SW 1271 (cell line): ENCODE measurements at places on chromosomes 3 and 15.

GRCh38 chr3:194773216-194773615 is 87.5 kb downstream of the FAM43A start:
- peak; percentile 18 for DNase-seq

- DNase-seq, result no peak
Measured at GRCh38 chr15:58562135-58562534, 130.3 kb downstream of the LIPC start.

GRCh38 chr3:81643721-81644120 is 117.7 kb downstream of the GBE1 start:
- no peak for DNase-seq

GRCh38 chr3:194985031-194985578 is 285.9 kb downstream of the XXYLT1 start:
- no peak for DNase-seq

- no peak for DNase-seq
Measured at GRCh38 chr15:86634146-86634545, 554.5 kb downstream of the AGBL1 start.

DNA sequence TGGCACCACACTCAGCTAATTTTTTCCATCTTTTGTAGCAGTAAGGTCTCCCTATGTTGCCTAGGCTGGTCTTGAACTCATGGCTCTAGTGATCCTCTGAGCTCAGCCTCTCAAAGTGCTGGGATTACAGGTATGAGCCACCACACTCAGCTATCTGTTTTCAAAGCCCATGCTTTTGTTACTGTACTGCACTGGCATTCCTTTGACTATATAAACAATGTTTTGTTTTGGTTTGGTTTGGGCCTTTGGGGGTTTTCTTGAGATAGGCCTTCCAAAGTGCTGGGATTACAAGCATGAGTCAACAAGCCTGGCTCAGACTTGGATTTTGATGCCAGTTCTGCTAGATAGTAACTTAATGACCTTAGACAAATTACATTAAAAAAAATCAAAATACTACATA is 89.7 kb upstream of the GK5 start:
- DNase-seq, result no peak

GRCh38 chr15:29312387-29312786 is 42.8 kb upstream of the NSMCE3 start:
- DNase-seq, result no peak

GRCh38 chr3:69806735-69807438 is 67.6 kb downstream of the MITF start:
- no peak for DNase-seq

- no peak for DNase-seq
Measured at GRCh38 chr15:67340630-67341029, 86.0 kb downstream of the IQCH start.

GRCh38 chr3:118802325-118803095 is 232.1 kb downstream of the IGSF11 start:
- no peak for DNase-seq

DNA sequence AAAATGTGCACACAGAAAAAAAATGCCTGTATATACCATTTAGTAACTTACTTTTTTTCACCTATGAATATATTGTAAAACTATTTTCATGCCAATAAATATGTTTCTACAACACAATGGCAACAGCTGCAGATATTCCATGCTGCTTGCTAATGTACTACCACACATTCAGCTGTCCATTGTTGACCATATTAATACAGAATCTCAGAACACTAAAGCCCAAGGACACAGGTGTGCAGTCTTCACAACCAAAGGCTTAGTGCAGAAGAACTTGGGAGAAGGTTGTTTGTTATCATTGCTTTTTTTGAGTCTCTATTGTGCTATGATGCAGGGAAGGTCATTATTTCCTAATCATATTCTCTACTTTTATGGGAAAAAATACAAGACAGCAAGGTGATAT is 79.6 kb downstream of the DIPK2A start:
- DNase-seq, result no peak

DNA sequence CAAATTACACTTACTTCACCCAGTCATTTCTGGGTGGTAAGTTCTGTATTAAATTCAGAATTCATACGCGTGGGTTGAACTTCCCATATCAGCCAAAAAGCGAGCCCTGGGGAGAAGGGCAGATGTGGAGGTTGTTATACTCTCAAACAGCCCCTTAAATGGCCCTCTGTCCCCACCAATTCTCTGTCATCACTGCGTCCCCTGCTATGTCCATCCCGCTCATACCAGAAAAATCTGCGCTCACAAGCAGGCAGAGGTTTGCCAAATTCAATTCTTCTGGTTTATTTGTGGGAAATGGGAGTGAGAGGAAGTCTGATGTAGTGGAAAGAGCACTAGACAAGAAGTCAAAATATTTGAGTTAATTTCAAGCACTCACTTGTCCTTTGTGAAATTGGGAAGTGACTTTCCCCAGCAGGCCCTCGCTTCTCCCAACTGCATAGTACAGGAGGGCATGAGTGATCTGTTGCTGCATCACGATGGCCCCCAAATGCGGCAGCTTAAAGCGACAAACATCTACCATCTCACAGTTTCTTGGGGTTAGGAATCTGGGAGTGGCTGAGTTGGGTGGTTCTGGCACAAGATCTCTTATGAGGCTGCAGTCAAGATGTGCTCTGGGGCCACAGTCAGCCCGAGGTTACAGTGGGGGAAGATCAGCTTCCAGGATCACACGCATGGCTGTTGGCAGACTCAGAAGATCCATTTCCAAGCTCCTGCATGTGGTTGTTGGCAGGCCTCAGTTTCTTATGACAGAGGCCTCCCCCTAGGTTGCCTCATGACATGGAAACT is 67.7 kb downstream of the CPN2 start:
- no peak for DNase-seq

DNA sequence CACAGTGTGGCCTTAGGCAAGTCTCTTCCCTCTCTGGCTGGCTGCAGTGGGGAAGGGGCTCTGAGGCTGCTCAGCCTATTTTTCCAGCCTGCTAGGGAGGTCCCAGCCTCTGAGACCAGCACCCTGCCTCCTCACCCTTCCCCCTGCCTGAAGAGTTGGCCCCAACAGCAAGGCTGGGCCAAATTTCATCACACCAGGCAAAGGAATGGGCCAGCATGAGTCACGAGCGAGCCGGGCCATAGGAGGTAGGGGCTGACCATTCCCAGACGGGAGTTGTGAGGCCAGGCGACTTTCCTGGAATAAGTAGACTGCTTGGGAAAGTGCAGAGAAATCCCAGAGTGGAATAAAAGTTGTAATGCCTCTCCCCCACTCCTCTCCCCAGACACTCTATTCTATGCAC is 5.7 kb upstream of the FBLN2 start:
- no peak for DNase-seq

GRCh38 chr3:130276203-130276803 is 69.2 kb upstream of the COL6A5 start:
- peak; percentile 68 for DNase-seq

DNA sequence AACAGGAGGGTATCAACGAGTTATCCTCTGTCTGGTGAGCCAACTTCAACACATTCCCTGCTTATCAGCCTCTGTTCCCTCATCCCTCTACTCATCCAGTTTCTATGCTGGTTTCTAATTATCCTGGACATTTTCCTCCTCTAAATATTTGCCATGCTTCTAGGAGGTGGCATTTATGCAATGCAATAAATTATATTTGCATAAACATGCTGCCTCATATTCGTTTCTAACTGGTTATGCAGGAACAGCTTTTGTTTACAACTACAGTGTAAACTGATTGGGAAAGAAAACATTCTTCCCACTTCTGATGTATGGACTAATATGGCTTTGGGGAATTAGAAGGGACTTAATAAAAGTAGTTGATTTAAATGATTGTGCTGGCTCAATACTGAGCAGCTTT is 122.3 kb downstream of the TFG start:
- no peak for DNase-seq

DNA sequence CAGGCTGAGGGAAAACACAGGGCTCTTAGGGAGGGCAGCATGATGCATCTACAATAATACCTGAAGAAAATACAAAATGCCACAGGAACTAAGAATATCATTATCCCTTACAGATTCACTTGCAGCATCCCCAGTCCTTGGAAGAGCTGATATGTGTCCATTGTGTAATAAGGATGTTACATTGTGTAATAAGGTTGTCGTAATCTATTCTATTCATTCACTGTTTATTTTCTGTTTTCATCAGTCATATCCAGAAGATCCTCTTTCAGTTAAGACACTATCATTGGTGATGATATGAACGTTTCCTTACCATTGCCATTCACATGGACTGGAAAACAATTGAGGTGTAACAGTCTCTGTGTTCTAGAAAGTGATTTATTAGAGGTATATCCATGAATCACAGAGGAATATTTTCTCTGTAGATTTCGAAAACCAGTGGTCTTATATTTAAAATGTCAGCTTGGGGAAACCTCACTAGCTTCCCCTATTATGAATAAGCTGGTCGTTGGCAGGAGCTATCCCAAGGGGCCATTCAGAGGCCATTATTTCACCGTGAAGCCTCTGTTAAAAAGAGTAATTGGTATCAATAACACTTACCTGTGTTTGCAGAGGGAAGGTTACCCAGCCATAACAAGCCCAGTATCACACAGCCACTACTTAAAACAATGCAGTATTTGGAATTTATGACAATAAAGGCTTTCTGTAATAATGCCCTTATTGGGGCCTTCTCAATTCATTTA is 241.1 kb downstream of the ZNF385D start:
- DNase-seq, result no peak

GRCh38 chr3:189641776-189642175 is 10.6 kb downstream of the TP63 start:
- no peak for DNase-seq
